Uterus (tissue), 4 donors: ENCODE measurements at places on chromosomes 2 and 18. TPM values are rescaled to one million over a fixed set of nuclear protein-coding genes. Genes with fewer than 3 reads are reported as not detected.

SLC16A14 gene
- total RNA-seq, result 10.8 TPM

DNA sequence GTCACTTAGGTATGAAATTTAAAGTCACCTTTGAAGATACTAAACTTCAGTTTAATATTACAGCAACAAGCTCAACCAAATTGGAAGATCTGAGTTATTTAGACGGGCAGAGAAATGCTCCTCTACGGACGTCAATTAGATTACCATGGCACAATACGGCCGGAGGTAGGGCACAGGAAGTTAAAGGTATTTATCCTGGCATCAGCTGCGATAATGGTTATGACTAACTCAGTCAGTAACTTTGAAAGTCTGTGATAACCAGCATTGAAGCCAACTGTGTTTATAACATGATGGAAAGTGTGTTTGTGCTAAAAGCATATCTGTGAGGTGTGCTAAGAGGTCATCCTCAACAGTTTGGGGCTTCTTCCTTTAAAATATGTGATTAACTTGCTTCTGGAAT lies 117.3 kb downstream of the WDSUB1 start:
- H3K27ac ChIP-seq, result no peak overlapping the region
- DNase-seq, result no peak
- H3K4me1 ChIP-seq, result no peaks in the 10 kb centered on the region
- no peak overlapping the region for H3K4me3 ChIP-seq

DNA sequence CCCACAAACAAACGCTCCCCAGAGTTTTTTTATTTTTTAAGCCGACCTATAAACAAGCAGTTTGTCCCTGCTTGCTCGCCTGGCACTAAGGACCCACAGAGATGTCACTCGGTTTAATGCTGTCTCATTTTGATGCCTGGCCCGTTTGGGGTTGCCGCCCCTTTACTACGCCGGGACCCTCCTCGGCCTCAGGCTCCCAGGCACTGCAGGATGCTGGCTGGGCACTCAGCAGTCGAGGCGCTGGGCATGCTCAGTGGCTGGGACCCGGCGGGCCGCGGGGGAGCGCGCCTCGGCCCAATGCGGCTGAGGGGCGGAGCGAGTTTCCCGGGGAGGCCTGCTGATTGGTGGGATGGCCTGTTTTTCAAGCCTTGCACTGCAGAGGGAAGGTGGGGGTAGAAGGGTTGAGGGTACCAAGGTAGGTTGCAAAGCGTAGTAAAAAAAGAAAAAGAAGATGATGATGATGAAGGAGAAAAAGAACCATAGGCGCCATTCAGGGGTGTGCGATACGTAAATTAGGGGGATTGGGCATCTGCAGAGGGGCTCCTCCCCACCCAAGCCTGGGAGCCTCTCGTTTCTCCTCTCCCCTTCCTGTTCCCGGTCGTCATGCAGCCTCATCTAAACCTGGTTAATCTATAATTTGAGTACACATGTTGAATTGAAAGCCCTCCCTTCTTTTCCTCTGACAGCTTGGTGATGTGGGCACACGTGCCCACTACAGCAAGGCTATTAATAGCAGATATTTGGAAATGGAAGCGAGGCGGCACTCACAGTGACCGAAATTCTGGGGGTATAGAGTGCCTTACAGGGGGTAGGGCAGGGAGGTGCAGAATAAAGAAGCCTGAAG lies 1.5 kb upstream of the IRS1 start:
- no peaks in the 10 kb centered on the region for H3K4me1 ChIP-seq
- peak; percentile 91 for DNase-seq
- H3K27ac ChIP-seq, result peak overlapping the region; percentile 96
- peak overlapping the region; percentile 67 for H3K4me3 ChIP-seq
- H3K27me3 ChIP-seq, result no peaks in the 10 kb centered on the region

NEU2 gene
- not detected for total RNA-seq

TMEM17 gene
- total RNA-seq, result 1.0 TPM

DNA sequence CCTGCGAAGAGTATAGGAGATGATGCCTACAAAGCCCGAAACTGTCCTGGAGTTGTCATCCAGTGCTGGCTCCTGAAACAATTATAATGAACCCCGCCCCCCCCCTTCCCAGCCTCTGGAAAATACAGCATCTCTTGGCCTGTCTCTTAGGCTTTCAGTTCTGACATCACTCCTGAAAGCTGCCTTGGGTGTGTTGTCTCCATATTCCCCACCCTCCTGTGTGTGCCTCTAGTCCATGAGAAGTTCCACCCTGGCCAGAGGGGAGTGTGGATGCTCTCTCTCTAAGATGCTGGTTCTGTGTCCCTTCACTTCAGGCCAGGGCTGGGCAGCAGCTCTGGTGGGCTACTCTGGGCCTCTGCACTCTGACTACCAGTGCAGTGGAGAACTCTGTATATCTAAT lies 58.9 kb upstream of the TGFA start:
- H3K4me1 ChIP-seq, result no peaks in the 10 kb centered on the region
- DNase-seq, result no peak
- H3K36me3 ChIP-seq, result no peaks in the 10 kb centered on the region
- H3K27me3 ChIP-seq, result no peaks in the 10 kb centered on the region
- H3K27ac ChIP-seq, result no peak overlapping the region
- no peak overlapping the region for H3K4me3 ChIP-seq

- no peak overlapping the region for H3K27ac ChIP-seq
- no peaks in the 10 kb centered on the region for H3K4me1 ChIP-seq
- H3K36me3 ChIP-seq, result no peaks in the 10 kb centered on the region
- H3K4me3 ChIP-seq, result no peak overlapping the region
Measured at GRCh38 chr2:200677171-200677570, 91.4 kb downstream of the AOX1 start.
